ENCODE measurements at places on chromosomes 4 and X.

- DNase-seq = no peak
Observed at GRCh38 chr4:176845636-176846035, 52.9 kb upstream of the VEGFC start.

DNA sequence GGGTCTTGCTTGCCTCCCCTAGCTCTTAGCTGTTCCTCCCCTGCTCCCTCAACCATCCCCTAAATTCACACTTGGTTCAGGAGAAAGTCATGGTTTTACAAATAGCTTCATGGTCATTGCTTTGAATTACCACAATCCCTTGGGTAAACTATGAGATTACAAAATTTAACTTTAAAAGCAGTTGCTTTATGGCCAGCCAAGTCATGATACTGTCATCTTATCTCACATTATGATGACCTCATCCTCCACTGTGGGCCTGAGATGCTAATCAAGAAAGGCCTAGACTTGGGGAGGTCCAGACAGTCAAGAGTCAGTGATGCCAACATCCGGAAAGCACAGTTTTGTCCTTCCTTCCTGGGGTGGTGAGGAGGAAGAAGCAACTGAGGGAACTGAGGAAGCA, 10.5 kb upstream of the FGF16 start:
- DNase-seq = no peak

GRCh38 chr4:129344058-129344457, 248.1 kb downstream of the C4orf33 start:
- DNase-seq = peak; percentile 2

DNA sequence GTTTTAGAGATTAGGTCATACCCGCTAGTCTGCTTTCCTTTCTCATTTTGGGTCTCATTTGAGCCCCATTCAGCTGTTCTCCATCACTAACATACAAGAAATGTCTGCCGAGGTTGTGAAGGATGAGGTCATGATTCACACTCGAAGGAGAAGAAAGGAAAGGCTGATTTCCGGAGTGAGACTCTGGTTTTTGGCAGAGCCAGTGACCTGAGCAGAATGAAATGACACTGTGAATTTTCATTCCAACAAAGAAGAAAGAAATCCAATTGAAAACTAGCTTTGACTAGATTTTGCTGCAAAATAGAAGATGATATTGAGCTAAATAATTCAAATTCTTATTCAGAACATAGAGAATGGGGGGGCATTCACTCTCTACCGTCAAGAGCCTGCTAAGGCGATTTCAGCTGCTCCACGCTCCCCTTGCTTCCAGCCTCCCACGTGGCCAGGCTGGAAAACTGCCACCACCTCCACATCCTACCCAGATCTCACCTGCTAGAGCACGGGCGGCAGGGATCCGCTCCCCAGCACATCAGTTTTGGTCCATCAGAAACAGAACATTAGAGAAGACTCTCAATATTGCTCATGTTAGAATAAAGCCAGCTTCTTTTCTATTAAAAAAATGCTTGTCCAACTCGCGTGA, 39.0 kb downstream of the F11 start:
- no peak for DNase-seq

GRCh38 chrX:87236830-87237440, 280.7 kb upstream of the KLHL4 start:
- DNase-seq = no peak

DNA sequence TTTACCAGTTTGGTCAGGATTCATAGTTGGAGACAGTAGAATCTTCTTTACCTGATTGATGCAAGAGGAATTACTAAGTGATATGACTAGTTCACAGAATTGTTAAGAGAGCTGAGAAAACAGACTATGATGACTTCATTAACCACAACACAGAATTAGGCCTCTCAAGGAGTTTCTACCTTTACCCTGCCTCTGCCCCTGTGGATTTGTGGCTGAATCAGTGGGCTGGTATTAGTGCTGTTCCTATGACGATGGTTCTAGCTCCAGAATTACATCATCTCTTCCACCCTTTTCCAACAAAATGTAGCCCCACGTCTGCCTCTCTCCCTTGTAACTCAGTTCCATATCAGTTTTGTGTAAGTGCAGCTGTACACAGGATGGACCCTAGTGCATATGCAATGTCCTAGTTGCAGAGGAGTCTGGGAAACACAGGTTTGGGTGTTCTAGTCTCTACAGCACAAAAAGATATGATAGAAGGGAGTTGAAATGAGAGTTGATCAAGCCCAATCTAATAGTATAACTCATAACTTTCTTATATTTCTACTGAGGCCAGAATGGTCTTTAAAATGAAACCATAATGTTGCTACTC, 99.3 kb downstream of the ANXA5 start:
- no peak for DNase-seq

DNA sequence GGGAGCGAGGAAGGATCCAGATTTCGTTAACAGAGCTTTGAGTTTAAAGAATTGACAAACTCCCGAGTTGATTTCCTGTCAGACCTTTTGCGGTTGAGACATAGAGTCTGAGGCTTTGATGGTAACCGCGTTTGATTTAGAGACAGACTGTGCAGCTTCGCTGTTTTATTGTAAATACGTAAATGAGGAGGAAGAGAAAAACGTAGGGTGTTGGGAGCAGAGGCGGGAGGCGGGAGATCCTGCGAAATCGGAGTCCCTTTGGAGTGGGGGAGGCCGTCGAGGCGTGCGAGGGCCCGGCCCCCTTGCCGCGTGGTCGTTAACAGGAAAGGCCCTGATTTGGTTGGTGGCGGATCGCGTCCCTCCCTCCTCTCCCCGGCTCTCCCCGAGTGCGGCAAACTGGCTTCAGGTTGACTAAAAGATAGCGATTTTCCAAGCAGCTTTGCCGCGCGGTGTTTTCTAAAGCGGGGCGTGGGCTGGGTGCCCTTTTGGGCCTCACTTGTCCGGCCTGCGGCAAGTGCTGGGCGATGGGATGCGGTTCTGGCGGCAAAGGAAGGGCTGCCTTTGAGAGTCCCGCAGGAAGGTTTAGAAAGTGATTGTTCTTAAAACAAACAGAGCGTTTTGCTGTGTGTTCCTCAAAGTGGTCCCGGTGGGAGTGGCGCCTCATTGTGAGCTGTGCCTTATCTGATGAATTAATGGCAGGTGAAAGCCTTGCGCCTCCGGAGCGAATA, 857 bp downstream of the SCML1 start:
- no peak for DNase-seq

GRCh38 chr4:15990570-15991285, 27.8 kb upstream of the FGFBP2 start:
- no peak for DNase-seq

DNA sequence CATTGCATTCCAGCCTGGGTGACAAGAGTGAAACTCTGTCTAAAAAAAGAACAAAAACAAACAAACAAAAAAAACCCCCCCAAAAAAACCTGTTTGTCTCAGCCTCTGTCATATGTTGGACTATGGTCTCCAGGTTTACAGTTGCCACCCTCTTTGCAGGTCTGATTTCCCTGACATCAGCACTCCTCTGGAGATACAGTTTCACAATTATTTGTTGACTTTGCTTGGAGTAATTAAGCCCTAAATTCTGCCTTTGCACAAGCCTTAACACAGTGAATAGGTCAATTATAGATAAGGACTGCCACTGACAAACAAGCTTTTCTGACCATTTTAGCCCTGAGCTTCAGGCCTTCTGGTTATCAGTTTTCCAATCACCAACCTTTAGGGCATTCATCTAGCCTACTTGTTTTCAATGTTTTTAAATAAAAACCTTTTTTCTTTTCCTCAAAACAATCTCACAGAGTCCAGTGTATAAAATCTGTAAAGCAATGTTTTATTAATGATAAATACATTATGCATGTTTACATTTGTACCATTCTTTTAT, 20.4 kb upstream of the MAPK10 start:
- no peak for DNase-seq

DNA sequence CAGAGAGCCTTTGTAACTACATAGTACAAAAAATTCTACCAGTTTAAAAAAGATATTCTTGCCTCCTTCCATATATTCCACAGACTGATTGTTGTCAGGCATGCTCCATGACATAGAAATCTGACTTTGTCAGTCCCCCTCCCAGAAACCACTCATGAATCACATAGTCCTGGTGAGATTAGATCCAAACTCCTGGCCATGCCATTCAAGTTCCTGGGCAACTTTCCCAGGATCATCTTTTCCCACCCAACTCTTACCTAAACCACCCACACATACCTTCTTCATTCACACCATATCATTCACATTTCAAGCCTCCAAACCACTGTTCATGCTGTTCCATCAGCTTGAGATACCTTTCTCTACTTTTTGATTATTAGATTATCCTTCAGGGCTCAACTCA, 46.4 kb downstream of the SLC16A2 start:
- no peak for DNase-seq

GRCh38 chrX:34810916-34811315, 131.7 kb upstream of the FAM47B start:
- no peak for DNase-seq
